Right kidney (tissue), 9 donors: ENCODE measurements at places on chromosomes 6 and 20.

DNA sequence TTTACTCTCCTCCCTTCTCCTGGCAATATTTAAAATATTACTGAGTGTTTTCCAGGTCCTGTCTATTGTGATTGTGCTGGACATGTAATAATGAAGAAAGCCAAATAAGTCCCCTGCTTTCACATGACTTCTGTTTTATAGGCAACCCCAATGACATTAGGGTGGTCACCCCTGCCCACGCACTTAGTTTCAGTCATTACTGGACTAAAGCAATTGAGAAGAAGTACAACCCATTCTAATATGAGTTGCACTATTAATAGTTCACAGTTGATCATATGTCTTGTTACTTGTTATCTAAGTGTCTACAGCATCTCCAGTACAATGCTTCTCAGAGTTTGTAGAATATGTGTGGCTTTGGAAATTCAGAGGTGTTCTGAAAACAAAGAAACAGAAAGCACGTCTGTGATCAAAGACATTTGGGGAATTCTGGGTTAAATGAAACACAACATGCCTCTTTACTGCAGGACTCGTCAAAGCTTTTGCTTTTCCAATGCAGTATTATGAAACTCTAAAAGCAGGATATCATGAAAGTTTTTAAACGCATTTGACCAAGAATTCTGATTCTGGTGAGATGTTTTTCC is 789.5 kb downstream of the DHX35 start:
- no peak for DNase-seq

GRCh38 chr6:20360471-20361119 is 41.1 kb upstream of the E2F3 start:
- no peak for DNase-seq

GRCh38 chr6:37069639-37070038 is 64.2 kb downstream of the FGD2 start:
- DNase-seq: no peak

GRCh38 chr6:21199262-21199661 is 394.3 kb upstream of the SOX4 start:
- DNase-seq: peak; percentile 15

DNA sequence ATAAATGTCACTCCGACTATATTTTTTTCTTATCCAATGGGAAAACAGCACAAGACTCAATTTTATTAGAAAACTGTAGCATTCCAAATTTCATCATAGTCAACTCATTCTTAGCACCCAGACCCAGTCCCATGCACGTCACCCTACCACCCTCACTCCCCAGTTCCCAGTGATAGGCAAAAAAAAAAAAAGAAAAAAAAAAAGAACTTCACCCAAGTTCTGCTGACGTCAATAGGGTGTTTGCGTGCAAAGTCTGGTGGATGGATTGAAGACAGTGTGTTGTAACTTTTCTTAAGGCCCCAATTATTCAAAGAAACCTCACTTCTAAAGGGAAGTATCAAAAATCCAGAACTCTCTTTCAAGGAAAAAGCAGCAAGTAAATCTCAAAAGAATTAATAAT is 213.9 kb upstream of the PRDM1 start:
- no peak for DNase-seq

DNA sequence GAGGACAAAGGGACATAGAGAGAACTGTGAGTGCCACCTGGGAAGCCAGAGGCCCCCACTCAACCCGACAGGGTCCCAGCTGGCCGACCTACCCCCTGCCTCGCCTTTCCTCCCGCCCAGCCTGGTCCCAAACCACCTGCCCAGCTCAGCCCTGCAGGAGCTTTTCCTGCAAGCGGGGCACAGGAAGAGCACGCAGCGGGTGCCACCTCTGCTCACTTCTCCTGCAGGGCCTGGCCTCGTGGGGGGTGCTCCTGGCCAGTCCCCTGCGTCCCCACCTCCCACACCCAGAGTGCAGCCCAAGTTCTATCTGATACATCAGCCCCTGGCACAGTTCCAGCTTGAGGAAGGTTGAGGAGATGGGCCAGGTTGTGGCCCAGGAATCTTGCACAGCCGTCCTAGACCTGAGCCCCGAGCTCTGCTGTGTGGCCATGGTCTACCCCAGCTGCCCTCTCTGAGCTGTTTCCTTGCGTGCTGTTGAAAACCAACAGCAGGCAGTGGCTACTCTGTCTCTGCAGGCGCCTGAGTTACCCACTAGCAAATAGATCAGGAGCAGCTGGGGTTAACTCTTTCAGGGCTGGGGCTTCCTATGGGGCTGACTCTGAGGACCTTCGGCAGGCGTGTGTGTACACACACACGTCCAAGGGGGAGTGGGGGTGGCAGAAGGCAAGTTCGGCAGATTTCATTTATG is 1.7 kb downstream of the NECAB3 start:
- no peak for DNase-seq

DNA sequence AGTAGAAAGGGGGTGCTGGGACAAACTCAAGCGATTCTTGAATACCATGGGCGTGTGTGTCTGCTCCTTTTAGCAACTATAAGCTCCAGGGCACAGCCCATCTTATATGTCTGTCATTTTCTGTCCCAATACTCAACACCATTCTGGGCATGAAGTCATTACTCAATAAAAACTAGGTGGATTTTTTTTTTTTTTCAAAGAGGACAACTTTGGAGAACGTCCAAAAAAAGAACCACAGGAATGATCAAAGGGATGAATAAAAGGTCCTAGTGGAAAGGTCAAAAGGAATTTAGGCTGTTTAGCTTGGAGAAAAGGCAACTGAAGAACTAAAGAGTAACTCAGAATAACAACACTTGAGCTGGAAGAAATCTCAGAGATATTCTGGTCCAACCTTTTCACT is 24.4 kb downstream of the UQCC1 start:
- no peak for DNase-seq

- DNase-seq: no peak
Observed at GRCh38 chr20:56733967-56734366, 104.9 kb downstream of the TFAP2C start.

GRCh38 chr20:51013577-51014330 is 9.2 kb downstream of the KCNG1 start:
- DNase-seq: peak; percentile 26

GRCh38 chr6:13630499-13630898 is 15.4 kb downstream of the NOL7 start:
- DNase-seq: no peak
